ENCODE measurements at places on chromosomes 6 and 20.

DNA sequence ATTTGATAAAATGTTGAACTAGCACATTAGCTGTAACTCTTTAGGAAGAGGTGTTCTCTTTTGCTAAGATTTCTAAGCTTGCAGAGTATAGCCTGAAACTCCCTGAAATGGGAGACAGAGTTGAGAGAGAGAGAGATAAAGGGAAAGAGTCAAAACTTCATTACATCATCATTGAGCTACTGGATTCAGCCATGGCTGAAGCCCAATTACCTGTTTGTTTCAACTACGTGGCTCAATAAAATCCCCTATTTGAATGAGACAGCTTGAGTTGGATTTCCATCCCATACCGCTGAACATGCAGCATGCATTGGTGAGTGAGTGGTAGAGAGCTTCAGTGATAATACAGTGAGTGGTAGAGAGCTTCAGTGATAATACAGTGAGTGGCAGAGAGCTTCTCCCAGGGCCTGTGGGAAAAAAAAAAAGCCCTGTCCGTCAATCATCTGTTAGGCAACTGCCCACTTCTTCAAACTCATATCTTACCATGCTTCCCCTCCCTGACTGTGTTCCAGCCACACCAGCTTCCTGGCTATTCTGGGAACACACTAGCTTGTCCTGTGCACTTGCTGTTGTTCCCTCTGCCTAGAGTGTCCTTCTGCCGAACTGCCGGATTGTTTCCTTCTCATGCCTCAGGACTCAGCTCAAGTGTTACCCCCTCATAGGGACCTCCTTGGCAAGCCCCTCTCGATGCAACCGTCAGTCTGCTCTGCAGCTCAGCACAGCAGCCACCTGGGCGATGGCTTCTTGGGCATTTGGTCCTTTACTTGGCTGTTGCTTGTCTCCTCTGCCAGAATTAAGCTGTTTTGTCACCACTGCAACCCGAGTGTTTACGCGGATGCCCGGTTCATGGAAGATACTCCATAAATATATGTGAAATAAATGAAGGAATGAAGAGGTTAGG is 91.3 kb upstream of the EYA2 start:
- no peak for DNase-seq

GRCh38 chr6:41428996-41429421 is 93.6 kb downstream of the NCR2 start:
- DNase-seq = no peak

DNA sequence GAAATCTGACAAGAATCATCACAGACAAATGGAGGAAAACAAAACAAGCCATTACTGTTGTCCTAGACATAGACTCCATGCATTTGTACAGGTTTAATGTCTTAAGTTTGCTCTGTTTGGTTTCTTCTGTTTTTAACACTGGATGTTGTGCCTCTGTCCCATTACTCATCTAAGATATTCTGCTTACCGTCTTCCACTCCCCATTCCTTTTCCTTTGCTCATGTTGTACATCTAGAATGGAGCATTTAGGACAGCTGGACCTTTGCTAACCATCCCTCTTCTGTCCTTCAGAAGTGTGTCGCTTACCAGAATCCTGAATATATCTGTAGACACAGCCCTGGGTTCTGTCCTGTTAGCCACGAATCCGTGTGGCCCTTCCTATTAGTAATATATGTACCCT is 35.2 kb downstream of the RAB22A start:
- DNase-seq = no peak

DNA sequence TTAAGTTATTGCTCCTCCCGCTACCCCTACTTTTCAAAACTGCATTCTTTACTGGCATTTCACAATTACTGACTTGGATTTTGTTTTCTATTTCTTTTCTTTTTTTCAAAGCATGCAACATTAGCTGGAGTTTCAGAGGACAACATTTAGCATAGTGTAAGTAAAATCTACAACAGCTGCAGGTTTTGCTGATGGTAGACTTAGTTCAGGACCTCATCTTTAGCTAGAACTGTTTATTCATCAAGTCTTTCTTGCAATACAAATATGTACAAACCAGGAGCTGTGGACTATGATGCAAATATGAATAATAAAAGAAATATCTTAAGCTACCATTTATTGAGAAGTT is 728 bp upstream of the CEP162 start:
- no peak for DNase-seq

GRCh38 chr20:19212821-19213502 is 520 bp downstream of the SLC24A3 start:
- DNase-seq = peak; percentile 85

- no peak for DNase-seq
Observed at GRCh38 chr6:32941214-32941768, 463 bp upstream of the HLA-DMB start.

GRCh38 chr20:40524071-40524470 is 165.0 kb downstream of the MAFB start:
- DNase-seq = no peak

GRCh38 chr6:119459207-119459974 is 109.8 kb upstream of the MAN1A1 start:
- no peak for DNase-seq

DNA sequence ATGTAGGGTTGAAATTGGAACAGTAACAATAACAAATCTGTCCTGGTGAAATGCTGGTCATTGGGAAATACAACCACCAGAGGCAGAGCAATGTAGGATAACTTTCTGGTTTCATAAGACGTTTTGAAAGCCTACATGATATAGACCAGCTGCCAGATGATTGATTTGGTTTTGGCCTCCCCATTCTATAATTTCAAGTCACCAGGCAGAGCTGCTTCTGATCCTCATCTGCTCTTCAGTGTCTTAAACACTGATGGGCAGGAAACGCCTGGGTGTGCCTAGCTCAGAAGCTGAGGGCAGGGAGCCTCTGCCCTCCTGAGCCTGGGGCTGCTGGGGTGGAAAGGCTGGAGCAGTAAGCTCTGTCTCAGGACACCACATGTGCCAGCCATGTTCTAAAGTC is 24.5 kb downstream of the DHX35 start:
- DNase-seq = no peak

- no peak for DNase-seq
Observed at GRCh38 chr6:108667993-108668392, 107.3 kb downstream of the FOXO3 start.
